Lower lobe of right lung (tissue), 2 donors: ENCODE measurements at places on chromosomes 2 and 18.
A peak's percentile ranks its signal among the peaks of the same experiment; 100 is the strongest.

DNA sequence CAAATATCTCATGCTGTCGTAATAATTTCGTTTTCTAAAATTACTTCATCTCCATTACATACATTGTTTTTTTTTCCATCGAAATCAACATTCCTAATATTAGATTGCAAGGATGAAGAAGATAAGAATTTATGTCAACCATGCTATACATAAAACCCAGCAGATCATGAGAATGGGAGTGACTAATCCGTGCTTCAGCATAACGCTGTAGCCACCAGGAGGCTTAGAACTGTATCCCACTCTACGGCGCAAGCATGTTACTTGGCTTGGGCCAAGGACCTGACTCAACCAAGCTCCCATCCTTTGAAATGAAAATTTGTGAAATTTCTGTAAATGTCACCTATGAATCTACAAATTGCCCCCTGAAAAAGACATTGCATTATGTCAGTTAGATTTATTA is 392.5 kb downstream of the FIGN start:
- DNase-seq, result no peak

DNA sequence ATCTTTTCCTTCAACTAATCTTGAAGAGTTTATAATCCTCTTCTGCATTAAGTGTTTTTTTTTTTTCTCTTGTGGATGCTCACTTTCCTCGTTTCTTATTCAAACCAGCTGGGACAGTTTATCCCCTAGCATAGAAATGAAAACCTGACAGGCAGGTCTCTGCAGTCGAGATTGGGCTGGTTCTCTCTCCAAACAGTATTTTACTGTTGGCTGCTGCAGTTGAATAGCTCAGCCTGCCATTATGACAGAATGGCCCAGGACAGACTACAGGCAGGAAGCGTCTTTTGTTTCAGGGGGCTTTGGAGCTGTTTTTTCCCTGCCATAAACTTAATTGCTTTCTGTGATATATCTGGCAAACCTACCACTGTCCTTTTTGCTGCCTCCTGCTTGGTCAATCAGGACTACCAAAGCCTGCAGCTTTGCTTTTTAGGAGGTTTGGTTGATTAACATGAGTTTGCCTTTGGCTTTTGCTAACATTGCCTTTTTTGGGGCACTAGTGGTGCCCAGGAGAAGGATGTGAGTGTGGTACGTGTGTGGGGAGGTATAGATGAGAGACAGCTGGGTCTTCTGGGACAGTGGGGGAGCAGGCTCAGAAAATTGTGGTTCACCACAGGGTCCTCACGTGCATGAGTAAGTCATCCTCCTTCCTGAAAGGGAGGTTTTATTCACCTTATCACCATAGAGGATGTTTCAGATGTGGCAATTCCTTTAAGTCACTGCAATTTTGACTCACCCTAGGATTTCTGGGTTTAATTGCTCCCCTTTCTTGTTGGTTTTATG is 128.7 kb downstream of the LYPD6B start:
- no peak for DNase-seq

GRCh38 chr2:240857039-240858008 is 11.3 kb upstream of the AGXT start:
- no peak for DNase-seq

DNA sequence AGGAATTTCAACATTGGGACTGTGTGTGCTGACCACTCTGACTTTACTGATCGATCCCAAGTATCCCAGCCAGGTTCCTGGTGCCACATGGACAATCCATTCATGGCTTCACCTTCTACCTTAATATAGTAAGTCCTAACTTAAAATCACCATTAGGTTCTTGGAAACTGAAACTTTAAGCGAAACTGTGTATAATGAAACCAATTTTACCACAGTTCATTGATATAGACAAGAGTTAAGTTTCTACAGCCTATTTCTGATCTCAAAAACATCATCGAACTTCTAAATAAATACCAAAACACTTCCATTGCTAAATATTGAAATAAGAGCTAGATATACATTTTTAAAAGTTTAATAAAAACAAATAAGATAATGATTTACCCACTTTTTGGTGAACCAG is 4.4 kb upstream of the EXOC6B start:
- no peak for DNase-seq

DNA sequence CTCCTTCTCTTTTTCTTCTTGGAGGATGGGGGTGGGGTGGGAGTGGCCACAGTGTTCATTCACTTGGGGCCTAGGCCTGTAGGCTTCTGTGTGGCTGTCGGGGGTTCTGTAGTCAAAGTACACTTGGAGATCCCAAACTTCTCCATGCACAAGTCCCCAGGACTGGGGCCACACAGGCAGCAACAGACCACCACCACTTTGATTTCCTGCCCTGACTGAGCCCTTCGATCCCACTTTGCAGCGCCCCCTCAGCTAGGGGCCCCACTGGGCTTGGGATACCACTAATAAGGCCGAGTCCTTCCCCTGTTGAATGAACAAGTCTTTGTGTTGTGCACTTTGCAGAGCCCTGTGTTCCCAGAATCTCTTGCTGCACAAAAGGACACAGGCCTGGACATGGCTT is 5.5 kb upstream of the TEX51 start:
- peak; percentile 6 for DNase-seq

DNA sequence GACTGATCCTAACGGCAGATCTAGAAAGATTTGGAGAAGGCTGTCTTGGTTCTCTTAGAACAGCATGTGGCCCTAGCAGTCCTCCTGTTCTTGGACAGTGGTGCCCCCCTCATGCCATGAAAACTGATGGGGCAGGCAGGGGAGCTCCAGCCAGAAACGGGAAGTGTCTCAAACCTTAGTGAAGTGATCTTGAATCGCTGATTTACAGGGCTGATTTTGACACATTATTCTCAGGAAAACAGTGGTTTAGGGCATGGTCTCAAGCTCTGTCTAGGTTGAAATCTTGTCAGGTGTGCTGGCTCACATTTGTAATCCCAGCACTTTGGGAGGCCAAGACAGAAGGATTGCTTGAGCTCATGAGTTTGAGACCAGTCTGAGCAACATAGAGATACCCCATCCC is 37.8 kb downstream of the SRSF7 start:
- DNase-seq, result no peak

DNA sequence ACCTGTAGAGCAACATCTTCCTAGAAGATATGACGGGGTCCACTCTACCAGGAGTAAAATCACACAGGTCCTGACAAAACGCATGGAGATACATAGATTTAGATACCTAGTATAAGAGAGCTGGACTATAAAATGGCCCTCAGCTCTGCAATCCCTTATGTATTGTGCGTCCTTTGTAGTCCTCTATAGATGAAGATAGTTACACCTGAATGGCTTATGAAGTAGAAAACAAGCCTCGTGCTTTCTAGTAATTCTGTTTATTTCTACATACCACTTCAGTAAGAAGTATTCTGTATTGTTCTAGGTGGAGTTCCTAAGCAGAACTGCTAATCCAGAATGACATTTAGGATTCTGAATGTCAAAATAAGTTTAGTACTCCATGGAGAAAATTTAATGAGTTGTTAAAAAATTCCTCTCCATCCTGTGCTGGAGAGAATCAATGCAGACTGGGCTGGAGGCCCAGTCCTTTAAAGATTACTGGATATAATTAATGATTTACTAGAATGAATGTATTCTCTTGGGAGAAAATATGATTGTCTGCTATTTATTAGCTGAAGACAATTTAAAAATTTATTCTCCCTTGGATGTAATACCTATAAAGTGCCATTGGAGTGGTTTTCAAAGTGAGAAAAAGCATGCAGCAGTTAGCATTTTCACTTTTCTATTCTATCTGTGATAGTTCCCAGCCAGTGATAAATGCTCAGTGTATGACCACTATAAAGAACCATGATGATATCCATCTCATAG is 147.3 kb upstream of the UNC80 start:
- DNase-seq, result no peak

- no peak for DNase-seq
Observed at GRCh38 chr18:13070460-13070859, 79.3 kb downstream of the CEP192 start.

- DNase-seq, result no peak
Observed at GRCh38 chr2:120869730-120870466, 134.2 kb downstream of the GLI2 start.

DNA sequence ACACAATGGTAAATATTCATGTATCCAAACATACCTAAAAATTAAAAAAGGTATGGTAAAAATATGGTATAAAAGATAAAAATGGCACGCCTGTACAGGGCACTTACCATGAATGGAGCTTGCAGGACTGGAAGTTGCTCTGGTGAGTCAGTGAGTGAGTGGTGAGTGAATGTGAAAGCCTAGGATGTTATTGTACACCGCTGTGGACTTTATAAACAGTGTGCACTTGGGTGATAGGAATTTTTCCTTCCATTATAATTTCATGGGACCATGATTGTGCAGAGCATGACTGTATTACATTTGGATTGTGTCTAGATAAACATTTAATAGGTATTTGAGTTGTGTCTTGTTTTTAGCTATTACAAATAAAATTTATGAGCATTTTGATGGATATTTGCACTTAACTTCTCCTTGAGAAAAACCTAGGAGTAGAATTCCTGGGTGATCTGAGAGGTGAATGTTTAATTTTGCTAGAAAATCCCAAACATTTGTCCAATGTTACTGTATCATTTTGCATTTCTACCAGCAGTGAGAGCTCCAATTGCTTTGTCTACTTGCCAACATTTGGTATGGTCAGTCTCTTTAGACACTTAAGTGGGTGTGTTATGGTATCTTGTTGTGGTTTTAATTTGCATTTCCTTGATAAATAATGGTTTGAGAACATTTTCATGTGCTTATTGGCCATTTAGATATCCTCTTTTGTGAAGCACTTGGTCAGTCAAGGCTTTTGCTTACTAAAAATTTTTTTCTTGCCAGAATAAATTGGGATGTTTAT is 81.7 kb downstream of the BCL2L11 start:
- DNase-seq, result no peak

DNA sequence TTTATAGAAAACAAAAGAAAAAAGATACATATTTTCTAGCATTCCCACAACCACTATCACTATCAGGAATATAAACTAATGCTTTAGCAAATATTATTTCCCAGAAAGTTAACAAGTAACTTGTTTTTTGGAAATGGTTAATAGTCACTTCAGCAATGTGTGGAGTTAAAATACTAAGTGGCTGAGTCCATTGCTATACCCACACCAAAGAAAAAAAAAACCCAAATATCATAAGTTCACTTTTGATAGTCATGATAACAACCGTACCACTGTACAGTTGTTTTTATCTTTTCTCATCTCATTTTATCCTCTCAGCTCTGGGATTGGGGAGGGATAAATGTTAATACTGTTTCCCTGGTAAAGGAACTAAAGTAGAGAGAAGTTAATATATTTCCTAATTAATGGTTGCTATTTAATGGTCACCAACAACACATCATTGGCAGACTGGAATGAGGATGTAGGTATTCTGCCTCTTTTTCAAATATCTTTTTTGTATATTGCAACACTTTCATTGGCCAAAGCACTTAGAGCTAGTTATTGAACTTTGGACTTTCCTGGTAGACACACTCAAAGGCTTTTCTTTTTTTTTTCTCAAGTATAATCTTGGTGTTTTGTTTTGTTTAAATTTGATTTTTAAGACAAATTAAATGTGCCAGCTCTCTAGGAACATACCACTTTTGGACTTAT is 18.4 kb upstream of the KANSL1L start:
- no peak for DNase-seq

DNA sequence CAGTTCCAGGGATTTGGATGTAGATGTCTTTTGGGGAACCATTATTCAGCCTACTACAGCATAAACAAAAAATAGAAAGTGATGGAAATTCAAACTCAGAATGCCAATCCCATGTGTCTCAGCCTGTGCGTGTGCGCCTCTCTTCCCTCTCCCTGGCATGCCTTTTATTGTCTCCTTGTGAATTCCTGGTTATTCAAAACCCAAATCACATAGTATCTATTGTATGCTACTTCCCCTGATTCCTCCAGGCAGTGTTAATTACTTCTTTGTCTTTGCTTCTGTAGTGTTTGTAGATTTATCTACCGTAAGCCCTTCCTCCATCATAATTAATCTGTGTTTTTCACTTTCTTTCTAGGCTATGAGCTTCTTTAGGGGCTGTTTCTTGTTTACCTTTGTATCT is 38.9 kb downstream of the RHBDD1 start:
- no peak for DNase-seq

- no peak for DNase-seq
Observed at GRCh38 chr2:119494163-119494790, 30.0 kb downstream of the SCTR start.

- DNase-seq, result peak; percentile 66
Observed at GRCh38 chr18:9575558-9575957, 38.8 kb downstream of the PPP4R1 start.

DNA sequence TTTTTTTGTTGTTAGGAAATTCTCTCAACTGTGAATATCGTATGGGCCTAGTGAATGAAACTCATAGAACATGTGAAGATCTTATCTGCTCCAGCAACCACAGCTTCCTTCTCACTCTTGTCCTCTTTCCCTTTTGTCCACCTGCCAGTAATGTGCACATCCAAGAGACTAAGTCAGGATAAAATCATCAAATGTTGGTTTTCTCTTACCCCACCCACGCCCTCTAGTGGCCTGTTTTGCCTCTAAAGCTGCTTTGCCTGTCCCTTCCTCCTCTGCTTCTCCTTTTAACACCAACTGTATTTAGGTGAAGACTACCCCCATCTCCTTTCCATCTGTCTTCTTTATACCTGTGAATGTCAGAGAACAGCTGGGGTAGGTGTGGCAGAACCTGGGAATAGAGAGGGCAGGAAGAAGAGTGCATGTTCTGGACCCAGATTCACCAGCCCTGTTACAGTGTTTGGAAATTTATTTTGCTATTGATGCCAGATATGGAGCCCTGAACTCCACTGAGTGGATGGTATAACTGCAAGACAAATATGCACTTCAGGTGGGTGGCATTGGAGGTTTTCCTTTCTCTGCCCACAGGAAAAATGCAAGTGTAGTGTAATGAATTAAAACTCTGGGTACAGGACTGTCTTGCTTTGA is 8.4 kb upstream of the MGAT5 start:
- DNase-seq, result peak; percentile 73

- peak; percentile 67 for DNase-seq
Observed at GRCh38 chr2:172985139-172985892, 90.3 kb upstream of the MAP3K20 start.

DNA sequence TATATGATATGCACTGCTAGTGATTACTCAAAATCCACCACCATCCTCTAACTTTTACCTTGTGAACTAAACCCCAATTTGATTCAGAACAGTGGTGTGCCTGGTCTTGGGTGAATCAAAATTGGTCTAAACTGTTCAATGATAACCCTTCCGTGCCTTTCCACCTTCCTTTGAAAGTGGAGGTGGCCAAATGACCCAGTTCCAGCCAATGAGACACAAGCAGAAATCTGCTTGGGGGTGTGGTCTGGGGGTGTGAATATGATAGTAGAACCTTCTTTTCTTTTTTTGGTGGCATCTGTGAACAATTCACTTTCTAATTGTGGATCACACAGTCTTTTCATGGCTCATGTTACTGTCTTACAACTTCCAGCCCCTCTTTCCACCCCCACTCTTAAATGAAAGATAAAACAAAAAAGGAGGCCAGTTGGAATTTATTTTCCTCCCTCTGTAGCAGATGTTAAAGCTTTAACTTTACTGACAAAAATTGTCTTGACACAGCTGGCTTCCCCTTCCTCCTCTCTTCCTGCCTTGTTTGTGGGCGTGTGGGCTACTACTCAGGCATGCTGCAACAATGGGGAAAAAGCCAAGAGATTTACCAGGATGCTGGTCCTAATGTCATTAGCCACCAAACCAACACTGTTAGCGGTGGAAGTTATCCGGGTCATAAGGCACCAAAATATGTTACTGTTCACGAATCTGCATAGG is 58.8 kb upstream of the ANKRD44 start:
- no peak for DNase-seq

GRCh38 chr2:150292192-150292591 is 195.3 kb downstream of the RND3 start:
- no peak for DNase-seq

- no peak for DNase-seq
Observed at GRCh38 chr18:41226186-41226585, 728.8 kb upstream of the PIK3C3 start.
